ENCODE measurements at places on chromosomes 6 and 20.

- DNase-seq = no peak
These were observed 24.9 kb downstream of the SESN1 start for GRCh38 chr6:109069746-109070145.

- DNase-seq = no peak
These were observed 903.7 kb downstream of the TFAP2A start for GRCh38 chr6:9511157-9511556.

DNA sequence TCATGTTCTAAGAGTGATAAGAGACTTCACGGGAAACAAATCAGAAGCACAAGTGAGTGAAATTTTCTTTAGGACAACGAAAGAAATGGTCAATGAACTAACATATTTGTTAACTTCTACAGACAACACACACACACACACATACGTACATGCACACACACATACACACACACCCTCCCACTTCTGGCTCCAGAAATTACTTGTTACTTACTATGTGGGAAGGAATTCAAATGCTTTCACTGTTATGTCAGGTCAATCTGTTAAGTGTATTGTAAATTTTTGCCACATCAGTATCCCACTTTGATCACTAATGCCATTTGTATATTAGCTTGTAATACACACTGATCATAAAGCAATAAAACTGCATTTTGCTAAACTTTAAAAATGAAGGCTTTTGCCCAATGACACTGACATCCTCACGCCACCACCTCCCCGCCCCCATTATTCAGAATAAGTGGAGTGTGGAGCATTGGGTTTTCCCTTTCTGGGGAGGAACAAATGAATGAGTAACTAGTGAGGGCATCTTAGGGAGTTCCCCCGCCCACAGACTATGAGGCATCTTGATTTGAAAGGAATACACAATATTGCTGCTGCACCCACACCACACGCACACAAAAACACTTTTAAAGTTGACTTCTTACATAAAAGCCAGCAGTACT lies 76.2 kb downstream of the ATXN1 start:
- DNase-seq = no peak

GRCh38 chr6:92428448-92428847 lies 990.9 kb downstream of the EPHA7 start:
- DNase-seq = no peak

GRCh38 chr6:140845701-140846100 lies 1287.0 kb upstream of the GJE1 start:
- no peak for DNase-seq

GRCh38 chr6:84059082-84059481 lies 25.5 kb downstream of the MRAP2 start:
- DNase-seq = no peak

DNA sequence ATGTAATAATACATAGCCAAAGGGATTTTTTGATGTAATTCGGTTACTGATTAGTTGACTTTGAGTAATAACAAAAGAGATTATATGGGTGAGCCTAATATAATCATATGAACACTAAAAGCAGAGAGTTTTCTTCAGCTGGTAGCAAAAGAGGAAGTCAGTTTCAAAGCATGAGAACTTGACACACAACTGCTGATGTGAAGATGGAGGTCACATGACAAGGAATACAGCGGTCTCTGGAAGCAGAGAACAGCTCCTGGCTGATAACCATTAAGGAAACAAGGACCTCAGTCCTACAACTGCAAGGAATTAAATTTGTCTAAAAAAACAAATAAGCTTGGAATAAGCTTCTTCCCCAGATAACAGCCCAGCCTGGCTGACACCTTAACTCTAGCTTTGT lies 154.5 kb upstream of the PRND start:
- no peak for DNase-seq

GRCh38 chr6:130306377-130306776 lies 59.4 kb upstream of the TMEM200A start:
- DNase-seq = no peak

GRCh38 chr6:39077882-39078594 lies 29.5 kb downstream of the GLP1R start:
- no peak for DNase-seq

GRCh38 chr6:163455552-163455951 lies 41.0 kb downstream of the QKI start:
- no peak for DNase-seq
